ENCODE measurements at places on chromosomes 1 and 21.

DNA sequence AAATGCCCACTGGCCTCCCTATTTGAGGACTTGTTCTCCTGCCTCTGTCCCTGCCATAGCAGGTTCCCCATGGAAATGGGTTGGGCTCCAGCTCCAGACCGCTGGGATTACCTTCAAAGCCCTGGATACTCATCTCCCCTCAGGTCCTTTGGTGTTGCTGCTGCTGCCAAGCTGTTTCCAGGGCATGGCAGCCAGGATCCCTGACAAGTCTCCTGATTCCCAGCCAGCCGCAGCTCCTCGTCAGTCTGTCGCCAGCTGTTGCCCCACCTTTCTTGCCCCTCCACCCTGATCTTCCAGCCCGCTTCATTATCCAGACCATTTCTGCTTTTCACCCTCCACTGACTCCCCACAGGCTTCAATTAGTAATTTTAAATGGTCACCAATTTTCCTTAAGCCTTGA is 68.3 kb upstream of the KCND3 start:
- no peak for DNase-seq

- no peak for DNase-seq
These were observed 73.0 kb downstream of the PTPRC start for GRCh38 chr1:198711837-198712236.

GRCh38 chr1:155717041-155717440 is 28.1 kb downstream of the DAP3 start:
- no peak for DNase-seq

DNA sequence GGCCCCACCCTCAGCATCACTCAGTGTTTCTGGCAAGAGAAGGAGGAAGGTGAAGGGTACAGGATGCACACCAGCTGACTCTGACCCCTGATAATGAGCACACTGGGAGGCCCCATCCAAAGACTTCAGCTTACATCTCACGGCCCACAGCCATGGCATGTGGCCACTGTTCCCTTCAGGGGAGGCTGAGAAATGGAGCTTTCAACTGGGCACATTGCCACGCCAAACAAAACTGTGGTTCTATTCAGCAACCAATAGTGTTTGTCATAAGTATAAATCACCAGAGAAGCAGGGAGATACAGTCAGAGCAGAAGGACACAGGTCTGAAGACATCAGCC is 12.7 kb upstream of the TRAF3IP3 start:
- no peak for DNase-seq

GRCh38 chr1:210298936-210299335 is 29.8 kb upstream of the HHAT start:
- DNase-seq = no peak

DNA sequence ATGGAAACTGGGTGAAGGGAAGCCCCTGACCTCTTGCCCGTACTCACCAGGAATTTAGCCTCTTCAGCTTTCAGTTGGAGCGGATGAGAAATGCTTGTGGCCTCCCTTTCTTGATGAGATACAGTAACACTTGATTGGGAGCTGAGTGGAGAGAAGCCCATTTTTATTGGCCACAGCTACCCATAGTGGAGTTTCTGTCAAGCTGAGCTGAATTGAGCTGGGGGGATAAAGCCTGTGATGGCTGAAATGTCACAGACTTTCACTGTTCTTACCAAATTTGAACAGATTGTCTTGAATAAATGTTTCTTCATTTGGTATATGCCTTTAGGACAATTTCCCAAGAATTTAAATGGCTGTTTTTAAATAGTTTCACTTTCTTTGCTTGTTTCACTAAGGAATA is 125.9 kb downstream of the ZMYM4 start:
- DNase-seq = no peak

GRCh38 chr1:212728606-212729005 is 29.0 kb upstream of the BATF3 start:
- DNase-seq = no peak

DNA sequence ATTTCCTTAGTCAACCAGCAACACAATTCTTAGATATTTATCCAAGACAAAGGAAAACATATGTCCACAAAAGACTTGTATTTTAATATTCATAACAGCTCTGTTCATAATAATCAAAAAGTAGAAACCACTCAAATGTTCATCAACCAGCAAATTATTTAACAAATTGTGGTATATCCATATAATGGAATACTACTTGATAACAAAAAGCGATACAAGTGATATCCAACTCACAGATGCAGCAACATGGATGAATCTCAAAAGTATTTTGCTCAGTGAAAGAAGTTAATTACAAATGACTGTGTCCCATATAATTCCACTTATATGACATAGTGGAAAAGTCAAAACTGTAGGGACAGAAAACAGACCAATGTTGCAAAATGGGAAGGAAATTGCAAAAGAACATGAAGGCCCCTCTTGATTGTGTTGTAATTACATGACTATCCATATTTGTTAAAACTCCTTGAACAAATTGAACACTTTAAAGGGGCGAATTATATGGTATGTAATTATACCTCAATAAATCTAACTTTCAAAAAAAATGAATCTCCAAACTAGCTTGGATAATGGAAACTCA is 116.9 kb downstream of the EDEM3 start:
- DNase-seq = no peak

DNA sequence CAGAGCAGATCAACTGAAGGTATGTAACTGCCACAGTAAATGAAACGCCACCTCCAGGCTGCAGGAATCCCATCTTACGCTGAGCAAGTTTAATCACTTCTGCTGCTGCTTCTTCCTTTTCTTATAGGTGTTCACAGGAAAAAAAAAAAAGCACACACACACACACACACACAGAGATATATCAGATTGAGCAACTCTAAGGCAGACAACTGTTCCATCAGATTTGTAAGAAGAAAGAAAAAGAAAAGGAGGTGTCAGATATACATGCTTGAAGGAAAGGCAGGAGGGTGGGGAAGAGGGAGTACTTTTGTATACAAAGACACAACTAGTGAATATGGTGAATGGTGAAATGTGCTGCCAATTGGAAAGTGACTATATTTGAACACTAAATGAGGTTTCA is 28.6 kb downstream of the DSTYK start:
- no peak for DNase-seq

DNA sequence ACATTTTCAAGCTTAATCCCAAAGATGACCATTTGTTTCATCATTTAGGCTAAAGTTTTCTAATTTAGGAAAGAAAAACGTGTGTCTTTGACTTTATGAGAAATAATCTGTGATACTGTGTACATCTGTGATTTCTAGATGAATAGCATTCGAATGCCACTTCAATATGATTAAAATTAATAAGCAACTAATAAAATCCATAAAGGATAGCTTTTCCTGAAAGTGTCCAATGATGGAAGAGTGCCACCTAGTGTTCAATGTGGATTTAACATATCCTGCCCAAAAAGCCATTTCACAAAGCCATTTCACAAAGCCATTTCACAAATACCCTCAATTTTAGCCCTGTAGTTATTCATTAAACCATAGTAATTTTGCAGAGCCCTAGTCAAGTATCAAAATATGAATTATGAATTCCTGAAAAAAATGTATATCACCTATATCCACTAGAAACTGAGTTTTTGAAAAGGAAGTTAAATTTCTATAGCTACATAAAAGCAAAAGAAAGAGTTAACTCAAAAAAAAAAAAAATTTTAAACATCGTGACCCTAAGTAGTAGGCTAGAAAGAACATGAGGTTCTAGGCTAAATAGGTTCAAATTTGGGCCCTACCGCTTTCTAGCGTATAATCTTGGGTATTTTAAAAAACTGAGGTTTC is 19.1 kb downstream of the NME7 start:
- peak; percentile 23 for DNase-seq

- DNase-seq = no peak
These were observed 57.6 kb upstream of the JUN start for GRCh38 chr1:58841455-58841854.

DNA sequence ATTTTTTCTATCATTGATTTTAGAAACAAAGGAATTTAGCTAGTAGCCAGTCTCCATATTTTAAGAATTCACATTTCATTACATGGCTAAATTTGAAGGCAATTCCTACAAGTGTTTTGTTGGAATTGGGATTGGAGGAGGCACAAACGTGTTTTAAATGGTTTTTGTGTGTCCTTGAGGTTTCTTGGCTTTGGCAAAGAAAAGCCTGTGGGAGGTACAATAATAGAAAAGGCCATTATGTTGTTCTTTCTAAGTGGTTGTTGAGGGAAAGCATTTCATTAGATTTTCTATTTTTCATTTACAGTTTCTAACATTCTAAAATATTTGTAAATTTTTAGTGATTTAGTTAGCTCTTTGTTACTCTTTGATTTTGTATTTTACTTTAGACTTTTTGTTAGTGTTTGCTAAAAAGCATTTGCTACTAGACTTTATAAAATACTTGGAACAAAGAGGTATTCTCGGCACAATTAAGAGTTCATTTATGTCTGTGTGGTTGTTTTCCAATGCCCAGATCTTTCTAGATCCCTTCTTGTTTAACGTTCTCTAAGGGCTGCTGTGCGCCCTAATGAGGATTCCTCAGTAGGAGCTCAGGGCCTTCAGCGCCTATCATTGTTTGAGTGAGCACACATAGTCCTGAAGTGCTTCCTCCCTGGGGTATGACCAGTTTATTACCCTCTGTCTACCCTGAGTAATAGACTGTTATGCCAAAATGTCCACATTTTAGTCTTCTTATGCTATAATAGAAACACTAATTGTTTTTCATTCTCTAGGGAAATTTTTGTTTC is 70.0 kb upstream of the KIAA1614 start:
- peak; percentile 50 for DNase-seq

DNA sequence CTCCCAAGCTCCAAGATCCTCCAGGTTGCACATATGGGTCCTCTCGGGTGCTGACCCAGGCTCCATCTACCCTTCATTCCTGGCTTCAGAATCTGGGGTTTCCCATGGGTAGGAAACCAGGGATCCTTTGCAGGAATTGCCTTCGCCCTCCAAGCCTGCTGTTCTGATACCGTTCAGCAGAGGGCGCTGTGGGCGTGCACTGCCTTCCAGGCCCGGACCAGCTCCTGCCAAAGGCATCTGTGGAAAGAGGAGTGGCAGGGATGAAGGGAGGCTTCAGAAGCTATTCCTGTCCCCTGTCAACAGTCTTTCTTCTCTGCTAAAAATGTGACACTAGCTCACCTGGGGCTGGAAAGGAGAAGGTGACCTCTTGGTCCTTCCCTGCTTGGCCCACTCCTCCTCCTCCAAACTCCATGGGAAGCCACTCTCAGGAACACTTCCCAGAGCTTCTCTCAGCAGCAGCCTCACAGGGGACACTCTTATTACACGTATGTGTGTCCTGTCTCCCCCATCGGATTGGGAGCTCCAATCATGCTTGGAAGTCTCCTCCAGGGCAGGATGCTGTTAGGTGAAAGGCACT is 71.2 kb downstream of the VWA5B1 start:
- DNase-seq = no peak

DNA sequence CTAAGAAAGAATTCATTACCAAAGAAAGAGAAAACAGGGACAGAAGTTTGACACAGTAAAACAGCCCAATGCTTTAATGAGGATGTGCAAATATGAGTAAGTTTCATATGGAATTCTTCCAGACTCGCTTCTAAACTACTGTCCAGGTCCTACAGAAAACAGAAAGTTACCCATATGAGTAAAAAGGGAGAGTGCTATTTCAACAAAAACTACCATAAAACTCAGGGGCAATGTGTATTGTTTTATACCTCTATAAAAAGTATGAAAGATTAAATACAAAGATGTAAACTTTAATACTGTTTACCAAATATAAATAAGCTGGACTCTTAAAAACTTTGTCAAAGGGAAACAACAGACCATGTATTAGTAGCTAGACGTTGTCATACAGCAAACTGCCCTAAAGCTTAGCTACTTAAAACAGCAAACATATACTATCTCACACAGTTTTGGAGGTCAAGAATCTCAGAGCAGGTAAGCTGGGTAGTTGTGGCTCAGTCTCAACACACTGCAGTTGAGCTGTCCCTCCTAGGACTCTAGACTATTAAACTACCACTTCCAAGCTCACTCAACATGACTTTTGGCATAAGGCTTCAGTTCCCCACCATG is 174.9 kb downstream of the COP1 start:
- no peak for DNase-seq

DNA sequence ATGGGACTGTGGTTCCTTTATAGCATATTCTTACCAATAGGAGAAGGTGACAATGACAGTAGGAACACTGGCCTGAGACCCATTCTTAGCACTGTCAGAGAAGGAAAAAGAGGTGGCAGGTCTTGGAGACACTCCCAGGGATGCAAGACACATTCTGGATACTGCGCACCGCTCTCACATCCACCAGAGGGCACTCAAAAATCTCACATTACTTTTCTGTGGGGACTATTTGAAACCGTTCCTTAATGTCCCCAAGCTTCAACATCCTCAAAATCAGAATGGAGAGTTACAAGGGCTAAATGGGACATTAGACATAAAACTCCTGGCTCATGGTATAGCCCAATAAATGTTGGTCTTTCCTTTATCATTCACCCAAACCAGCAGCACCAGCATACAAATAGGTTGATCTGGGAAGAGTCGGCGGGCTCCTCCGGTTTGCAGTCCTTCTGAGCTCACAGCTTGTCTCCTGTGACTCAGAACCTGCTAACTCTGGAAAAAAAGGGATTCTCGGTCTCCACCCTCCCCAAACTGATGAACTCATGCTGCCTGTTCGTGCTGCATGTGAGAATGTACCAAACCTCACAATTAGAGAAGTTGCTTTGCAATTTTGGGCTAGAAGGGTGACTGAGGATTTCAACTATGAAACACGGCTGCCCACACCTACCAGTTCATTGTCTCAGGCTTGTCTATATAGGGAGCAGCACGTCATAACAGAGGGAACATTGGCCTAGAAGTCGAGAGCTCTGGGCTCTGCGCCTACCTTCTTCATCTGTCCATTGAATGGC is 40.2 kb downstream of the IL12RB2 start:
- peak; percentile 5 for DNase-seq

DNA sequence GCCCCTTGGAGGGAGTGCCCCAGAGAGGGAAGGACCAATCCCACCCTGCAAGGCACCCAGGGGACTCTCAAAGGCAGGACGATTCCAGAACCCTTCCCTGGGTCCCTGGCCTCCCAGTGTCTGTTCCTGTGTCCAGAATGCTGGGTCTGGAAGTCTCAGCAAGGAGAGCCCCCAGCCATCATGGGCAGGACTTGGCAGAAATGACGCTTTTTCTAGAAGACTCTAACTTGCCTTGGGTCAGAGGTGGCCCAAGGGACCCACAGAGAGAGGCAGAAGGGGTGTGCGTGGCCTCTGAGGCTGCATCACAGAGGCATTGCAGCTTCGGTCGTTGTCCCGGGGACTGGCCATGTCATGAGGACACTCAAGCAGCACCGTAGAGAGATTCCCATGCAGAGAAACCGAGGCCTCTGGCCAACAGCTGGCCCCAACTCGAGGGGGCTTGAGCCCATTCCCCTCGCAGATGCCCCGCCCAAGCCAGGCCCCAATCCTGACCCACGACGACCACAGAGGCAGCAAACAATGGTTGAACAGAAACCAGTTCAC is 57.8 kb downstream of the WNT9A start:
- DNase-seq = no peak

GRCh38 chr21:35932232-35932911 is 128.0 kb downstream of the SETD4 start:
- DNase-seq = peak; percentile 37

DNA sequence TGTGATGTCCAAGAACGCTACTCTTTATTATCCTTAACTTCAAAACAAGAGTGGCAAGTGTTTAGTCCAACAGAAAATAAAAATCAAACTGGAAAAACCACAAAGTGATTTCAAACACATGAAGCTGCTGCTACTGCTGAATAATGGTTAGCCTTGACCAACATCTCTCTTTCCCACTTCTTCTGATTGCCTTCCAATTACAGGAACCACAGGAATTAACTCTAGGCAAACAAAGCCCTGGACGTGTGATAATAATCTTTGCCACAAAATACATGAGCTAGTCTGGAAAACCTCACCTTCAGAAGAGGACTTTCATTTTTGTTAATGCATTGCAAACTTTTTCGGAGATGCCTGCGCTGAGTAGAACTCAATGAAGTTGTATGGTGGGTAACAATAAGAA is 48.6 kb upstream of the COL11A1 start:
- no peak for DNase-seq

Data from DMS79 (cell line).